ENCODE measurements at places on chromosomes 4 and X.

DNA sequence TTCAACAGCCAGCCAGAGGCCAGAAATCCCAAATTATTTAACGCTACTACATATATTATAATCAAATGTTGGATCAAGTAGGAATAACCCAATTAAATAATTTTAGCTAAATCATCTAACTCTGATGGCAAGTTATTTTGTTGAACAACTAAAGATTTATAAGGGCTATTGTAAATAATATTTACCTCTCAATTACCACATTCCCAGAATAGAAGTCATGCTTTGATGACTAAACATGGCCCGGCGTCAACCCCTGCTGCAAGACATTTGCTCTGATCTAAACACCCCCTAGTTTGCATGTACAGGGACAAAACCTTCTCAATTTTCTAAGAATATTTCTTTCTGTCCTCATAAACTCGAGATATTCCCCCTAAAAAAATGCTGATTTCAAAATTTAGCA, 14.2 kb downstream of the VEGFC start:
- no peak for DNase-seq

DNA sequence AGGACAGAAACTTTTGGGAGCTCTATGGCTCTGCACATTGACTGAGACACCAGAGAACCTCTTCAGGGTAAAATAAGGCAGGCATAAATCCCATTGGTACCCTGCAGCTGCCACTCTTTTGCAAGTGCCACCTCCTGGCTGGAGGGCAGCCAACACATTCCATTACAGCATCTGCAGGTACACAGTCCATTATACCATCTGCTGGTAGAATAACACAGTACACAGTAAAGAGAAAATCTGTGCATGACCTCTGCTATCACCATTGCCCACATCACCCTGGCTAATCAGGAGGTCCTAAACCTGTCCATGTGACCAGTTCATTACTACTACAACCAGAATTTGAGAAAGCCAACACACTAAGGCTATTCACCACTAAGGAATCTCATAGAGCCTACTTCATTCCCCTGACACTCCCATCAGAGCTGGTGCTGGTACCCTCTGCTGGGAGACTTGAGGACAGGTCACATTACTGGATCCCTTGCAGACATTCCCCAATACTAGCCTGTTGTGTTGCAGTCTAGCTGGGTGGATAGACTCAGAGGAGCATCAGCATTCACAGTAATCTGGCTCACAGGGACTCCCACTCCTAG, 176.2 kb upstream of the TACR3 start:
- no peak for DNase-seq

GRCh38 chrX:120308959-120309872, 2.0 kb downstream of the TMEM255A start:
- DNase-seq = no peak

DNA sequence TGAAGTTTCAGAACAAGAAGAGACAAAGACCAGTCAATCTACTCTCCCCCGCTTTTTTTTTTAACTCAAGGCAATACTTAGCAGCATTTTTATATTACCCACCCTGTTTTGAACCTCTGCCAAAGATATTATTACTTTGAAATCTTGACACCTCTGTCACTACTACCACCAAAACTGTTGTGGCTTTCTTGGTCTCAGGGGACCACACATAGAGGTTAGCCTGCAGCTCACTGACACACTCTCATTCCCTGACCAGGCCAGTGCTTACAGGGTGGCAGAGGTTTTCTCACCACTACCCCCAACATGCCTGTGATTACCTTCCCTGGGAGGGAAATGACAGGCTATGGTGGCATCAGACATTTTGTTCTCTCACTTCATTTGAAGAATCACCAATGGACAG, 137.4 kb upstream of the STIM2 start:
- DNase-seq = no peak

DNA sequence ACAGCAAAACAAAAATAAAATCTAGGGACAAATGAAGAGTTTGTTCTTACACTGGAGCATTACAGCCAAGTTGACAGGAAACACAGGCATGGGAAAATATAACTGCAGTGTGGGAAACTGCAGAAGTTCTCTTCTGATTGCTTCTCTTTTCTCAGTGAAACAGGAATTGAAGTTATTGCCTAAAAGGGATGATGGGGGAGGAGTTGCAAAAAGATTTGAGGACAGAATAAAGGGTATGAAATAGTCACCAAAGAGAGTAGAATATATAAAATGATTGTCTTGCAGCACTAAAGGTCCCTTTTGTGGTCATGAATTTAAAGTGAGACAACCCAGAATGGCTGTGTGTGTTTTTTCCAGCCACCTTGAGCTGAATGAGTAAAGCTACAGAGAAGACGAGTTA, 103.7 kb downstream of the JADE1 start:
- DNase-seq = no peak

DNA sequence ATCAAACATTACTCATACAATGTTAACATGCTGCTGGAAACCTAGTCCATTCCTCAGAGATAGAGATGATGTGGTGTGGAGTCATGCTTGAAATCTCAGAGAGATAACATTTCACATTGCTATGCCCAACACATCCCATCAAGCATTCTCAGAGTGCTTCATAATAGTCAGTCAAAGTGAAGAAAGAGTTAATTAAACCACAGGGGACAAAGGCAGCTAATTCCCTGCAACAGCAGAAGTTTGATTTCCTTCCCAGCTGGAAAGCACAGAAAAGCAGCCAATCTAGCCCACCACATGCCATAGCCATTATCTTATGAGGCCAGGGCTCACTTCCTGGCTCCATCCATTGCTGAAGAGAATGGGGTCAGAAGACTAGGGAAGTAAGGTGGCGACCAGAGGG, 8.9 kb downstream of the KDR start:
- no peak for DNase-seq

- DNase-seq = no peak
Measured at GRCh38 chr4:177403746-177404145, 38.5 kb downstream of the AGA start.

- no peak for DNase-seq
Measured at GRCh38 chr4:104490096-104490769, 4.5 kb downstream of the CXXC4 start.
